ENCODE measurements at places on chromosomes 5 and 9. TPM values are rescaled to one million over a fixed set of nuclear protein-coding genes. Genes with fewer than 3 reads are reported as not detected.

Gene MSMP
- not detected for total RNA-seq

Gene CERT1
- 8.3 TPM for total RNA-seq

Gene RORB
- 0.17 TPM for total RNA-seq

Gene FBP1
- not detected for total RNA-seq

Gene HSDL2
- total RNA-seq, result 14.4 TPM

Measured in HT1080 (cell line).